NCI-H510A (cell line): ENCODE measurements at places on chromosomes 4 and X.

GRCh38 chrX:17560385-17560784 lies 176.9 kb upstream of the SCML1 start:
- DNase-seq = no peak

GRCh38 chrX:46333550-46333949 lies 211.7 kb downstream of the ZNF674 start:
- DNase-seq = no peak

- DNase-seq = no peak
Observed at GRCh38 chrX:82141942-82142341, 940.0 kb downstream of the SH3BGRL start.

DNA sequence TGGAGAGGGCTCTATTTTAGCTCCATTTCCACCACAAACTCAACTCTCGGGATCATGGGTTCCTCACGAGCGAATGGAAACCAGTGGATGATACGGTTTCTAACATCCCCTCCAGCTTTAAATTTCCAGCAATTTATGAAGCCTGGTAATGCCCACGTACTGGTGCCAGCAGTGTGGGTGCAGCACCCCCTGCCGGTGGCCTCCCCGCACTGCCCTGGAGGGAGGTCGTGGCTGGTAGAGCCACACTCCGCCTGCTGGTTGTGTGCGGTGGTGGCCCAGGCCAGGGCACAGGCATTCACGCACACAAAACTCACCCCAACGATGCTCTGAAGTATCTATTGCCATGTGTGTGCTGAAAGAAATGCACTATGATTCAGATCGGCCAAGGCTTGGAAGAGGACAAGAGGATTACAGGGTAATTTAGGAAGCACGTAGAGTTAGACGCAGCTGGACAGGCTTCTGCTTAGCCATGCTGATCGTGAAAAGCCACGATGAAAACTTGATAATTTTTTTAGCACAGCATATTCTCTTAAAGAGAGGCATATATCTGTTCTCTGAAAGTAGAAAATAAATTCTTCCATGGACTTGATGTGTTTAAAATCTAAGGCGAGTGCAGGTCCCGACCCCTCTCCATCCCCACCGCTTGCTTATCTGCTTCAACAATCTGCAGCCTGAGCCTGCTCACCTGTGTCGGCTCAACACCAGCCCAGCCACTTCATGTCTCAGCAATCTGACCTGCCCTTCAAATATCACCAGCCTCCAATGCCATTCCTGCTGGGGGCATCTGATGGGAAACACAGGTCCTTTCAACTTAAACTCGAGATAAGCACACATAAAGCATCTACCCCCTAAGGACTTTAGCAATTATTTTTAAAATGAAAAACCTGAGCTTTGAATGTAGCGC lies 59.1 kb downstream of the SCD5 start:
- DNase-seq = no peak

DNA sequence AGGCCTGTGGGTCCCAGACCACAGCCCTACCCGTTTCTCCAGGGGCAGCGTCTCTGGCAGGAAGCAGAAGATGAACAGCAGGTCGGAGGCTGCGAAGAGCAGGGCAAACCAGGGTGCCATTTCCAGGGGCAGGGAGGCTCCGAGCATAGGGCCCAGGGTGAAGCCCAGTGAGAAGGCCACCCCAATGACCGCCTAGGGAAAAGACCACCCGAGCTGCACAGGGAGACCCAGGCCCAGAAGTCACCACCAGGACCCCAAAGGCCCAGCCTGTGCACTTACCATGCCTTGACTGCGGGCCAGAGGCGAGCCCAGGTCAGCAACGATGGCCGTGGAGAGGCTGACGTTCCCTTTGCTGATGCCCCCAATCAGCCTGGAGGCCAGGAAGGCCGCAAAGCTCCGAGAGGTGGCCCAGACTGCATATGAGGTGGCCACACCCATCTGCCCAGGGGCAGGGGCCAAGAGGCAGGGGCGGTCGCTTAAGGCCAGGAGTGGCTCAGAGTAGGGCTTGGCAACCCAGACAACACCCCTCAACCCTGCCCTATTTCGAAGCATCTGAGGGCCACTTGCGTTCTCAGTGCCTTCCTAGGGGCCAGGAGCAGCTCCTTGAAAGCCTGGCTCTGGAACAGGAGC lies 30.8 kb downstream of the NOP14 start:
- no peak for DNase-seq

- no peak for DNase-seq
Observed at GRCh38 chr4:128859887-128860677, 50.6 kb downstream of the JADE1 start.

- DNase-seq = no peak
Observed at GRCh38 chr4:177107288-177107921, 202.3 kb upstream of the NEIL3 start.

DNA sequence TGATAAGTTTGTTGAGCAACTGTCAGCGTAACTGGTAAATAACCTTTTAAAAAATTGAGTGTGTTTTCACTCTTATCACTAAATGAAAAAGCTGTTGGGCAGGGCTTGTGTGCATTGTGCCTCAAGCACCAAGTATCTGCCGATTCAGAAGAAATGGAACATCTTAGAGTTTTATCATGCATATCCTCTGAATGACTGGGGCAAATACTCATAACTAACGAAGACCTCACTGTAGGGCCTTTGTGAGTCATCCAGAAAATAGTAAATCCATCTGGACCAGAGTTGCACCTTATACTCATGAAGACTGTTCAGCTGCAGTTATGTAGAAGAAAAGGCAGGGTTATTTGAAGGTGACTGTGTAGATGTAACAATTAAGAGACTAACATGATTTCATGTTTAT lies 222.1 kb downstream of the CAMK2D start:
- DNase-seq = no peak

DNA sequence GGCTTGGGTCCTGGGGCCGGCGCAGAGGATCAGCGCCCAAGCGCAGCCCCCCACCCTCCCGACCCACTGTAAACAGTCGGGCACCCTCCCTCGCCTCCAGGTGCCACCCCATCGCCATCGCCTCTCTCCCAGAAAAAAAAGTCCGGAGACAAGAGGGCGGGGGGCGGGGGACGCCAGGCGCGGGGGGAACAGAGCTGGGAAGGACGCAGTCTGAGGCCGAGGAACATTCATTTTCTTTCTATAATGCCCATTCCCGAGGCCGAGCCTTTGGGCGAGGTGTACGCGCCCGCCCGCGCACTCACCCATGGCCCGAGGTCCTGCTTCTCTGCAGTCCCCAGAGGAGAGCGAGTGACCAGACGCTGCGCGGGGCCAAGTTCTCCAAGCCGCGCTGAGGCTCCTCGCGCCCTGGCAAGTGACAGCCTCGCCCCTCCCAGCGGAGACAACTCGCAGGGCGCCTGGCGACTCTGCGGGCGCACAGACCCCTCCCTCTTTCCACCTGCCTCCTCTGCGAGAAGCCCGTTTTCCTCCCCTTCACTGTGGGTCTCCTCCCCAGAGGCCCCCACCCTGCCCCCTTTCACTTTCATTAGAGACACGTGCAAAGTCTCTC lies 63.5 kb upstream of the WDR17 start:
- DNase-seq = no peak

- no peak for DNase-seq
Observed at GRCh38 chrX:20224814-20225487, 41.8 kb downstream of the RPS6KA3 start.

- no peak for DNase-seq
Observed at GRCh38 chr4:177386278-177386815, 55.9 kb downstream of the AGA start.

- DNase-seq = no peak
Observed at GRCh38 chr4:177483271-177483670, 41.0 kb upstream of the AGA start.

- no peak for DNase-seq
Observed at GRCh38 chrX:826448-826847, 195.9 kb downstream of the SHOX start.

DNA sequence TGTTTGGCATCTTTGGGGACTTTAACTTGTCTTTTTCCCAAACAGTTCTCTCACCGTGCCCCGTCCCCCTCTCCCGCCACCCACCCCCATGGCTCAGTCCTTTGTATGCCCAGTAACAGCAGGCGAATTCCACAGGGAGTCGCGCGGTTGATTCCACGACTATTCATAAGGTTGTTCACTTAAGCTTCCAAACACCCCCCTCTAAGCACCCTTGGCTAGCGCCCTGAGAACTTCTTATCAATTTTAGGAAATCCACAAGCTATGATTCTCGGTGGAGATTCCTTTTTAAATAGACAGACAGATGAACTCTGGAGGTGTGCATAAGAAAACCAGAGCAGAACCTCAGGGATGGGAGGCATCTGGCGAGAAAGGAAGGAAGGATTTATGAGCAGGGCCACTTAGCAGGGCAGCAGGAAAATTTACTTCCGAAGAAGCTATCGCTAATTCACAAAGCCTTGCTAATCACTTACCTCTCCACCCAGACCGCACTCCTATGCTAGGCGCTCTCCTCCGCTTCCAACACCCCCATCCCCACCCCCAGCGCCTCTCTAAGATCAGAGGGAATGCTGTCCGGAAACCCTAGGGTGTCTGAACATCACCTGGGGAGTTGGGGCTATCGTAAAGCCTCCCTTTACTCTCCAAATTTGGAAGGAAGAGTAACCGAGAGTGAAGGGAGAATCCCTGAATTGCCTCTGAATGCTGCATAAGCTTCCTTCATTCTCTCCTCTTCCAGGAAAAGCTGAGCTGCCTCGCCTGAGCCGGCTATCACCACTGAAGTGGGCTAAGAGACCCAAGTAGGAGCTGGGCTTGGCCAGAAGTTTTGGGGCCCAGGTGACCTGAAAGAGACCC lies 1.7 kb downstream of the UNC5C start:
- no peak for DNase-seq

DNA sequence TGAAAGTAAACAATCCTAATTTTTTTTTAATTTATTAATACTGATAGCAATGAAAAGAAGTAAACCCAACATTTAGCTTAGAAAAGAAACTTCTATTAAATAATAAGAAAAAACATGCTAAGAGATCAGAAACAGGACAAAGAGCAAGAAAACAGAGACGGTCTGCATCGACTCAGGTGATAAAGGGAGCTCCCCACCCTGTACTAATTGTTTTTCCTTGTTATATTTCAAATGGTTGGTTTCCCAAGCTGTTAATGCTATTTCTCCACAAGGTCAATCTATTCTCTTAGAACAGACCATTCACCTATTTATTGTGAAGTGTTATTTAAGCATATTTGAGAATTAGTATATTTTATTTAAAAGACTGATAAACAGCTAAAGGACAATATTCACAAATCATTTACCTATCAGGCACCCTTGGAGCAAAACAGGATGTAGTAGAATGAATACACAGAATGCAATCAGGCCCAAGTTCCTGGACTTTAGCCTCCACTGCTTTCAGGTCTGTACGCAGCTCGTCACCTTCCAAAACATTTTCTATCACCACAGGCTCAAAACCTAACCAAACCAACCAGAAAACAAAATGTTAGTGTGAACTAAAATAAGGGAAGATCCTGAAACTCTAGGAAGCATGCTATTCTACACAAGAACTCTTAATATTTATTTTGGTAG lies 5.5 kb downstream of the SEPSECS start:
- no peak for DNase-seq

DNA sequence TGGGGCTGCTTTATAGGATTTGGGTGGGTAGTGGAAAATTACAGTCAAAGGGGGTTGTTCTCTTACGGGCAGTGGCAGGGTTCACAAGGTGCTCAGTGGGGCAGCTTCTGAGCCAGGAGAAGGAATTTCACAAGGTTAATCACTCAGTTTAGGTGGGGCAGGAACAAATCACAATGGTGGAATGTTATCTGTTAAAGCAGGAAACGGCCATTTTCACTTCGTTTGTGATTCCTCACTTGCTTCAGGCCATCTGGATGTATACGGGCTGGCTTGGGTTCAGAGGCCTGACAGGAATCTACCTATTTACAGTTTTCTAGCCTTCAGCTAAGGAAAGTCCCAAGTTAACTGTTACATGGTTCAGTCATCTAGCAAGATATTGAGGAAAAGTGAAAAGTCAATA lies 1003.5 kb downstream of the STPG2 start:
- DNase-seq = no peak

- DNase-seq = no peak
Observed at GRCh38 chrX:153614818-153615217, 15.9 kb upstream of the CCNQ start.

GRCh38 chr4:145436796-145437195 lies 44.9 kb upstream of the SMAD1 start:
- no peak for DNase-seq

GRCh38 chr4:108170631-108171338 lies 2.1 kb upstream of the LEF1 start:
- DNase-seq = no peak

GRCh38 chr4:36277533-36277932 lies 3.9 kb upstream of the DTHD1 start:
- no peak for DNase-seq

DNA sequence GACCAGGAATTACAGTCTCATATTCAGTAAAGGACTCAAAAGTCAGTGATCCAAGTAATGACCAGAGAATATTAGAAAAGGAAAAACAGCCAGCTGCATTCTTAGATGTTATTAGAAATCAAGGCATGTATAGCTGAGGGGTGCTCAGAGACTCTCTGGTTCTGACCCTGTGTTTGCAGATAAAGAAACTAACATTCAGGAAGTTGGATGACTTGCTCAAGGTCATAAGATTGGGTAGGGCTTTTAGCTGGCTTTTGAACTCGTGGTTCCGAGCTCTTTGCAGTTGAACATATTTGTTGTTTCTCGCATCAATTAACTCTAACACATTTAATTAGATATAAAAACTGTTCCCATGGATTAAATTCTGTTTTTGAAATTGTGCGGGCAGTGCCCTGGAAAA lies 62.5 kb upstream of the ENPP6 start:
- no peak for DNase-seq

DNA sequence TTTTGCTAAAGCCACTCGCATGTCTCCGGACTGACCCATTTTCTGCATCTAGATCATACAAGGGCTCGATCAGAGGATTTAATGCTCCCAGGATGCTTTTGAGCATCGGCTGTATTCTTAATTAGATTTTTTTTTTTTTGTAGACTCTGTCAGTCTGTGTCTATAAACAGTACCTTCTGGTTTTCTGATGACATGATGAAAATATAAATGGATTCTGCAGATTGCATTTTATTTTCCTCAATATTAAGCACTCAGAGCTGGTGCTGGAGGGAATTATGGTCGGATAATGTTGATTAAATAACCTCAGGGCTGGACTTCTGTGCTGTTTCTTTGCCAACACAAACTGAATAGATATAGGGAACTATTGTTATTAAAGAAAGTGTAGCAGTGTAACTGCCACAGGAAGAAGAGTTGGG lies 57.1 kb upstream of the LIMCH1 start:
- no peak for DNase-seq

- DNase-seq = no peak
Observed at GRCh38 chrX:9134366-9134765, 100.4 kb upstream of the FAM9B start.
